Regular cardiac myocyte (primary cell): ENCODE measurements at places on chromosomes 7 and 10. TPM values are rescaled to one million over a fixed set of nuclear protein-coding genes. Genes with fewer than 3 reads are reported as not detected.

Gene PIK3CG
- total RNA-seq, result 0.19 and 1.1 TPM in 2 replicates

Gene UCMA
- total RNA-seq, result not detected in 2 replicates

Gene ASZ1
- total RNA-seq, result not detected in 2 replicates

Gene EGFR
- total RNA-seq, result 44.5 and 47.2 TPM in 2 replicates

Gene SEMA4G
- total RNA-seq, result 0.38 and 0.56 TPM in 2 replicates

Gene CTTNBP2
- total RNA-seq, result 0.28 and 0.58 TPM in 2 replicates

Gene ACTL6B
- not detected in 2 replicates for total RNA-seq

Gene RBAK
- 9.4 and 9.9 TPM in 2 replicates for total RNA-seq

Gene JAZF1
- total RNA-seq, result 3.8 and 5.9 TPM in 2 replicates

Gene H2BK1
- not detected in 2 replicates for total RNA-seq

Gene ASAH2
- 0.28 and 1.3 TPM in 2 replicates for total RNA-seq

Gene LIPN
- not detected in 2 replicates for total RNA-seq

Gene IFT22
- total RNA-seq, result 20.7 and 22.0 TPM in 2 replicates

Gene GIMAP1
- not detected in 2 replicates for total RNA-seq

Gene AKR1C8
- not detected in 2 replicates for total RNA-seq

Gene SPDYE2B
- total RNA-seq, result not detected in 2 replicates

Gene NODAL
- not detected in 2 replicates for total RNA-seq

Gene FFAR4
- not detected in 2 replicates for total RNA-seq

Gene ACSM6
- not detected in 2 replicates for total RNA-seq

Gene LRMDA
- 0.38 and 2.0 TPM in 2 replicates for total RNA-seq

Gene COL13A1
- total RNA-seq, result 27.6 and 44.3 TPM in 2 replicates

Gene FASTK
- total RNA-seq, result 68.2 and 83.2 TPM in 2 replicates

Gene CPED1
- 52.1 and 150 TPM in 2 replicates for total RNA-seq

Gene FOXP2
- total RNA-seq, result under 0.01 TPM in 1 of 2 replicates, not detected in the other

Gene CNNM1
- total RNA-seq, result under 0.01 and 0.28 TPM in 2 replicates

Gene OGA
- 110 and 132 TPM in 2 replicates for total RNA-seq

Gene CTAGE4
- total RNA-seq, result 0.19 and 0.28 TPM in 2 replicates

Gene EN2
- total RNA-seq, result not detected in 2 replicates

Gene SORBS1
- total RNA-seq, result 0.19 and 1.1 TPM in 2 replicates

Gene NPSR1
- not detected in 2 replicates for total RNA-seq

Gene RPP30
- 55.0 and 55.6 TPM in 2 replicates for total RNA-seq

Gene TSPAN13
- total RNA-seq, result 19.4 and 59.8 TPM in 2 replicates

Gene TEX47
- total RNA-seq, result not detected in 2 replicates

Gene CALHM3
- not detected in 2 replicates for total RNA-seq

Gene BBS9
- total RNA-seq, result 18.2 and 30.4 TPM in 2 replicates

Gene NUTM2A
- 0.28 and 0.58 TPM in 2 replicates for total RNA-seq

Gene OPN4
- not detected in 2 replicates for total RNA-seq

Gene ZEB1
- 64.4 and 101 TPM in 2 replicates for total RNA-seq
